ENCODE measurements at places on chromosomes 16 and 17.

GRCh38 chr17:80588702-80589383 lies 44.2 kb downstream of the RPTOR start:
- no peak for DNase-seq

DNA sequence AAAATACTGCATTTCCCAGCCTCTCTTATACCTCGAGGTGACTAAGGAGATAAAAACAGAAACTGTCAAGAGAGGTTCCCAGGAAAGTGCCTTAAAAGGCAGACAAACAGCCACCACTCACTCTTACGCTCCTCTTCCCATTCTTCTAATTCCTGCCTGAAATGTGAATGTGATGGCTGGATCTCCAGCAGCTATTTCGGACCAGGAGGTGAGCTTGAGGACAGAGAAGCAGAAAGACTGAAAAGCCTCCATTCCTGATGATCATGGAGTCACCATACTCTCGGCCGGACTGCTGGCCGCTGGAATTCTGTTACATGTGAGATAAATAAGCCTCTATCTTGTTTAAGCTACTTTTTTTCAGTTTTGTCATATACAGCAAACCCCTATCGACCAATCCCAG lies 41.4 kb upstream of the ABR start:
- no peak for DNase-seq

DNA sequence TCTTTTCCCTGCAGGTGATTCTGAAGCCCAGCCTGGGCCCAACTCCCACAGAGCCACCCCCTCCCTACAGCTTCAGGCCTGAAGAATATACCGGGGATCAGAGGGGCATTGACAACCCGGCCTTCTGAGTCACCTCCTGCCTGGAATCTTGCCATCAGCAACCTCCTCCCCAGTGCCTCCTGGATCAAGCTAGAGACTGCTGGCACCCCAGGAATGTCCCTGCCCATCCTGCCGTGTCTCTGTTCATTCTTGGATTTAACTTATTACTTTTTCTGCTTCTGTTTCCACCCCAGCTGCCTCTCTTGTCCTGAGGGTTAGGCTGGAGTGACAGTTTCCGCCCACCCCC lies 4.9 kb downstream of the TMEM92 start:
- DNase-seq, result no peak

GRCh38 chr17:3808701-3809100 lies 7.7 kb upstream of the ITGAE start:
- DNase-seq, result no peak

- DNase-seq, result no peak
Measured at GRCh38 chr17:37068266-37068665, 119.5 kb downstream of the AATF start.
